ENCODE measurements at places on chromosomes 12 and 14.

GRCh38 chr14:104367866-104368750 lies 211.5 kb upstream of the C14orf180 start:
- DNase-seq: no peak

DNA sequence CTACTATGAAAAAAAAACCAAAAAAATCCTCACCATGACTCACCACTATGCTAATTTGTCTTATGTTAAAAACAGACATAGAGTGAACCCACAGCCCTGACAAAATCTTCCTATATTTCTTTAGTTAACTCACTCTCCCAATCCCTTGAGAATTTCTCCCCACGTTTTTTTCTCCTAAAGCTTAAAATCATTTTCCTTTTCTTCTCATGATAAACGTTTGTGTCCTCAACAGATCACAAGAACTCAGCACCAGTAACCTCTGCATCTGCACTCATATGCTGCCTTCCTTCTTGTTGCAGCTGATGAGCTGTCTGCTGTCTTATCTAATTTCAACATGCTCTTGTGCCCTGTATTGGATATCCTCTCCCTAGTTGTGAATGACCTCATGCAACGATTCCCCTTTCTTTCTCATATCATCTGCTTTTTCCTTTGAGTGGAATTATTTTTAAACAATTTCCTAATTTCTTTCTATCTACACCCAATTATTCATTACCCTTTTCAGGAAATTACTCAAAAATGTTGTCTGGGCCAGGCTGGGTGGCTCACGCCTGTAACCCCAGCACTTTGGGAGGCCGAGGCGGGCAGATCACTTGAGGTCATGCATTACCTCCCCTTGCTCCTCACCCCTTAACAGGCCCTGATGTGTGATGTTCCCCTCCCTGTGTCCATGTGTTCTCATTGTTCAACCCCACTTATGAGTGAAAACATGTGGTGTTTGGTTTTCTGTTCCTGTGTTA lies 427.5 kb upstream of the MGAT4C start:
- no peak for DNase-seq

DNA sequence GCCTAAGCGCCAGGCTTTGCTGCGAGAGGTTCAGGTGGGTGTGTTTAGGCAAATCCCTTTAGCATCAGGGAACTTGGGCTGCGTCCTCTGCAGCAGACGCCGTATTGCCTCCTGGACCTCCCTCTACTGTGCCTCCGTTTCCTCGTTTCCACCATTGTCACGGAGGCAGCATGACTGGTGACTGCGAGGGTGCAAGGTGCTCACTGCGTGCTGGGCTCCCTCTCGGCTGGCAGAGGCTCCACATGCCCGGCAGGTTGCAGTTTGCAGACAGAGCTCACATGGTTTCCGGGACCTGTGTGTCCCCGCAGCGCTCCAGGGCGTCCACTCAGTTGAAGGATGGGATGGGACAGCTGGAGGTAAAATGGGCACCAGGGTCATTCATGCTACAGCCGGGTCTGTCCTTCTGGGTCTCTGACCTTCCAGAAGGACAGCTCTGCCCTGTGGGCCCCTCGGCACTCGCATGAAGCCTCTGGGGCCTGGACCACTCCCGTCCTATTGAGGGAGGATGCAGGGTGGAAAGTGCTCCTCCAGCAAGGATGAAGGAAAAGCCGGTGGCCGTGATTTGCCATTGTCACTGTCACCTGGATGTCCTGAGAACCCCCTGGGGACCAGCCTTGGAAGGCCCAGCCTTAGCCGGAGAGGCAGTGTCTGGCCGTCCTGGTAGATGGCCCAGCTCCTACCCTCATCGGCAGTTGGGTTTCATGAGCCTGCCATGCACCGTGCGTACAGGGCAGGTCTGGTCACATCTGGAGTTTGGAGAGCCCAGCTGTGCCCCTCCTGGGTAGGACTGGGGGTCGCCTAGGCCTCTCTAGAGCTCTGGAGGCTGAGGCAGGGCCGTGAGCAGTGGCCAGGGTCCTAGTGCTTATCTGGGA lies 146.5 kb downstream of the KIF26A start:
- DNase-seq: peak; percentile 3

GRCh38 chr12:1355396-1355795 lies 239.0 kb downstream of the FBXL14 start:
- no peak for DNase-seq

GRCh38 chr12:131919366-131920156 lies 9.5 kb upstream of the PUS1 start:
- DNase-seq: no peak

GRCh38 chr14:100147181-100147631 lies 12.2 kb downstream of the DEGS2 start:
- DNase-seq: peak; percentile 70

DNA sequence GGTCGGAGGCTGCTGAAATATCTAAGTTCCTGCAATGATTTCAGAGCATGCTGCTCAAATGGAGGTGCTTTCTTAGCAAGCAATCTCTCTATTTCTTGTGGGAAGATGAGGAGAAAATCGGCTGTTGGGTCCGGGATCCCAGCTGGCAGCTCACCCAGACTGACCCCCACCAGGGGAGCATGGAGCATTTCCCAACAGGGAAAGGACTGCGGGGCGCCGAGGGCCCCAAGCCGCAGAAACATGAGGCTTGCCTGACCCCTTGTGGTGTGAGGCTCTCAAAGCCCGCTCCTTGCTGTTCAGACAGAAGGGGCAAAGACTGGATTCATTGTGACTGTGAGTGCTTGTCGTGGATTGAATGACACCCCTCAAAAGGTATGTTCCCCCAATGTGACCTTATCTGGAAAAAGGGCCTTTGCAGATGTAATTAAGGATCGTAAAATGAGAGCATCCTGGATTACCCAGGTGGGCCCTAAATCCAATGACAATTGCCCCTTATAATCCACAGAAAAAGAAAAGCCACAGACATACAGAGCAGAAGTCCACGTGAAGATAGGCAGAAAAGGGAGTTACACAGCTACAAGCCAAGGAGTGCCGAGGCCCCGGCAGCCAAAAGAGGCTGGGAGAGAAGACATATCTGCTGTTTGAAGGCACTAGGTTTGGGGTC lies 116.3 kb upstream of the VASH1 start:
- no peak for DNase-seq

- DNase-seq: no peak
Observed at GRCh38 chr12:510071-510825, 50.5 kb downstream of the B4GALNT3 start.

- DNase-seq: no peak
Observed at GRCh38 chr12:88922816-88923215, 342.5 kb upstream of the KITLG start.

- no peak for DNase-seq
Observed at GRCh38 chr14:73223049-73223448, 14.3 kb upstream of the PAPLN start.

GRCh38 chr14:70585231-70585630 lies 15.2 kb downstream of the MED6 start:
- no peak for DNase-seq

GRCh38 chr12:69442894-69443293 lies 27.3 kb upstream of the FRS2 start:
- no peak for DNase-seq

- no peak for DNase-seq
Observed at GRCh38 chr12:105960319-105961083, 178.3 kb downstream of the NUAK1 start.

DNA sequence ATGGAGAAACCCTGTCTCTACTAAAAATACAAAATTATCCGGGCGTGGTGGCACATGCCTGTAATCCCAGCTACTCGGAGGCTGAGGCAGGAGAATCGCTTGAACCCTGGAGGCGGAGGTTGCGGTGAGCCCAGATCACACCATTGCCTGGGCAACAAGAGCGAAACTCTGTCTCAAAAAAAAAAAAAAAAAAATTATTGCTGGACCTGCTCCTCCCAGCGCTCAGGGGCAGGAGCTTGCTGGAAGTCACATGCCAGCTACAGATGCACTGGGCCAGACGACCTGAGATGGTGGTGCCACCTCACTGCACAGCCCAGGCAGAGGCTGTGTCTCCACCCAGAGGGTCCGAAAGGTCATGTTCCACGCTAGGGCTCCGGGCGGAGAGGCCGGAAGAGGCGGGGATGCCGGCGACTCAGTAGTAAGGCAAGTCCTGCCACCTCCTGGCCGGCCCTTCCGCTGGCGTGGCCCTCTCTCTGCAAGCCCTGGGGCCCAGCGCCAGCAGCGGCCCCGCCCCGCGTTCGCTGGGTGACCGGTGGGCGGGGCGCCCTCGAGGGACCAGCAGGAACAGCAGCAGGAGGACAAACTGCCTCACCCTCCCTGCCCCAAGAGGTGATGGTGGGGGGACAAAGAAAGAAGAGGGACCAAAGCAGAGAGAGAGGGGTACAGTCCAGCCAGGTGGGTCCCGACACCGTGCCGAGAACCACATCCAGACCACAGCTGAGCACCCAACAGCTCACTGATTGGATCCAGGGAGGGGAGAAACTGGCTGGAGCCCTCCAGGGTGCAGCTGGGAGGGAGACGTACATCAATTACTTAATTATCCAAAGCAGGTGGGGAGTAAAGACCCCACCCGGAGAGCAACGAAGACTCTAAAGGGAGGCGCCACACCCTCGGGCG lies 3.6 kb upstream of the RHOF start:
- no peak for DNase-seq

- DNase-seq: no peak
Observed at GRCh38 chr12:55664826-55665225, 28.1 kb downstream of the OR10P1 start.

- DNase-seq: no peak
Observed at GRCh38 chr12:126389961-126390360, 1324.7 kb downstream of the AACS start.

DNA sequence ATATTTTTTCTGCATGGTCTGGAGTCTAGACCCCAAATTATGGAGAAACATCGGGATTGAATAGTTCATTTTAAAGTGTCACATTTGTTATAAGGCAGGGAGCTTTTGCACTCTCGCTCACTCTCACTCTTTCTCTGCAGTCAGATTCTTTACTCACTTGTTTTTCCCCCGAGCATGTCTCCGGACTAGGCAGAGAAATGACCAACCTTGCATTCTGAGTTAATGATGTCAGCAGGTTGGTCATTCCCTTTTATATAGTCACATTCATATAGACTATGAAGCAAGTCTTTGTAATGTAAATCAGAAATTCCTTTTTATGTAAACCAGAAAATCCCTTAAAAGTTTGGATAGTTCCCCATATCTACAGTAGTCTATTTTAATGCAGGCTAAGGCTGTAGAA lies 4.1 kb downstream of the C12orf75 start:
- DNase-seq: no peak

DNA sequence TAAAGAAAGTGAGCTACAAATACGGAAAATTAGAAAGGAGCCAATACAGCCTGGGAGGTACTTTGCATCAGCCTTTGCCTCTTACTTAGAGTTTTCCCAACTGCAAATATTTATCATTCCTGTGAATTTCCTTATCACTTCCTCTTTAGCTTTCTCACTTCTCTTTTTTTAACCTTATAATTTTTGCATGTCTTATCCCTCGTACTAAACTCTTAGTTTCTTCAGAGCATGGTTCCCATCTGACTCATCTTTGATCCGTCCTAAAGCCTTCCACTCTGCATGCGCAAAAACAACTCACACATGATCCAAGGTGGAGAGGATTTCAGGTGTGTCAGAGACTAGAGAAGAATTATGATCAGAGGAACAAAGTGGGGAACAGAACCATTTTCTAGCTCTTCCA lies 9.6 kb upstream of the SNAPC1 start:
- DNase-seq: no peak

DNA sequence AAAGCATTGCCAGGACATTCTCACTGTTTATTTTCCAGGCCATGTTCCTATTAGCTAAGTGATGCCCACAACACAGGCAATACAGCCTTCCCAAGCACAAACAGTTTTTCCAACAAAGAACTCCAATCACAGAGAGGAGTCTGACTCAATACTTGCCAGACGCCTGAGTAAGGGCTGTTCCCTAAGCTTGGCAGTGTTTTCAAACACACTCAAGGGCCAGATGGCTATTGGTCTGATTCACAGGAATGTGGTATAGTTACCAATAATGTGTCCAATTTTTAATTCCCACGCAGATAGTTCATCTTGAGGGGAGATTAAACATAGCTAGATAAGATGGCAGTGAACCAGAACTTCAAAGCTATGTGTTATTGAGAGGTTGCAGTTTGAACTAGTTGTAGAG lies 381.0 kb downstream of the SNAPC1 start:
- DNase-seq: no peak

GRCh38 chr12:103877934-103878510 lies 37.0 kb upstream of the NT5DC3 start:
- DNase-seq: peak; percentile 51

DNA sequence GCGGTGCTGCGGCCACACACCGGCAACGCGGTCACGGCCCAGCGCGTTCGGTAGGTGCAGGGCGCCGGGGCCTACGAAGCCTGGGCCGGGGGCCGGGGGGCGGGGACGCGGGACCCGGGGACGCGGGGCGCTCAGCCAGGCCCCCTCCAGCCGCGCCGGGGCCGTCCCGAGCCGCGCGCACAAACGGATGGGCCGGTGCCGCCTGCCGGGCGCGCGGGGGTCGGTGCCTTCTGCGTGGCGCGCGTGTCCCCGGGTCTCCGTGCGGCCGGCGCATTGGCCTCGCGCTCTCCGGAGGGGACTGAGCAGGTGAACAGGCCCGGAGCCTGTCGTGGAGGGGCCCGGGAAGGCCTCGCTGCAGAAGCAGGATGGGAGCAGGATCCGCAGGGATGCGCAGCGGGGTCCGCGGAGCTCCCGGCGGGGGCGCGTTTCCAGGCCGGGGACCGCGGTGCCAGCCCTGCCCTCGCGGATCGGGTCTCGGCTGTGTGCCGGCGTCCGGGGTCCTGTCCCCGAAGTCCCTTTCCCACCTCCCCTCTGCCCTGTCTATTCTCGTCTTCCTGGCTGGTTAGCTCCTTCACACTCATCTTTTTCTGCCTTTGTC lies 421 bp downstream of the GLT1D1 start:
- DNase-seq: no peak

DNA sequence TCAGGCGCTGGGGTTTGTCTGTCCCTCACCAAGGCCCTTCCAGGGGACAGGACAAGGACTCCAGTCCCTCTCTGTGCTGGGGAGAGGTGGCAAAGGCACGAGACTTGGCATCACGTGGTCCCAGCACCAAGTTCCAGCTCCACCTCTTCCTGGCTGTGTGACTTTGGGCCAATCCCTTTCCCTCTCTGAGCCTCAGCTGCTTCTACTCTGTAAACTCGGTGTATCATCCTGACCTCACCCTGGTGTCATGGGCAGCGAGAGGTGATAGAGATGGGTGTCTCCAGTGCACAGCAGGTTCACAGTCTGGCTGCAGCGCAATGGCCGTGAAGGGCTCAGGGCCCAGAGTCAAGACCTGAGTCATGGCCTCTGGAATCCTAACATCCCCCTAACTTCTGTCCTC lies 54.0 kb downstream of the MVK start:
- DNase-seq: no peak

GRCh38 chr12:121530600-121531355 lies 50.0 kb downstream of the KDM2B start:
- peak; percentile 72 for DNase-seq

Data from activated naive CD4-positive, alpha-beta T cell treated with anti-CD3 and anti-CD28 coated beads, Interleukin-2, amount 50 U/mL, for 16 hours (primary cell).